GM12892 (cell line): ENCODE measurements at places on chromosomes 13 and 19.

DNA sequence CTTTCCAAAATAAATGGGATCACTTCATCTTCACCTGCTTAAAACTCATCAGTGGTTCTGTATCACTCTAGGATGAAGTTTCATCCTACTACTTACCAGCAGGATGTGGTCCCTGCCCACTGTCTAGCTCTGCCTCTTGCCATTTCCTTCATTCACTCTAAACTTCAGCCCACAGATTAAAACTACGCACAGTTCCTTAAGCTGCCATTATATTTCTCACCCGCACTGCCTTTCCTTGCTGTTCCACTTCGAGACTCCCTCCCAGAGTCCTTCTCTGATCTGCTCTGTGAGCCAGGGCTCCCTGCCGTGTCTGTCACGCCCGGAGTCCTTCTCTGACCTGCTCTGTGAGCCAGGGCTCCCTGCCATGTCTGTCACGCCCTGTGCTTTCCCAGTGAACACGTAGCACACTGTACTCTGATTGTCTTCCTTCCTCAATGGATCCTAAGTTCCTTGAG lies 52.0 kb upstream of the NPAS1 start:
- no peak for DNase-seq

DNA sequence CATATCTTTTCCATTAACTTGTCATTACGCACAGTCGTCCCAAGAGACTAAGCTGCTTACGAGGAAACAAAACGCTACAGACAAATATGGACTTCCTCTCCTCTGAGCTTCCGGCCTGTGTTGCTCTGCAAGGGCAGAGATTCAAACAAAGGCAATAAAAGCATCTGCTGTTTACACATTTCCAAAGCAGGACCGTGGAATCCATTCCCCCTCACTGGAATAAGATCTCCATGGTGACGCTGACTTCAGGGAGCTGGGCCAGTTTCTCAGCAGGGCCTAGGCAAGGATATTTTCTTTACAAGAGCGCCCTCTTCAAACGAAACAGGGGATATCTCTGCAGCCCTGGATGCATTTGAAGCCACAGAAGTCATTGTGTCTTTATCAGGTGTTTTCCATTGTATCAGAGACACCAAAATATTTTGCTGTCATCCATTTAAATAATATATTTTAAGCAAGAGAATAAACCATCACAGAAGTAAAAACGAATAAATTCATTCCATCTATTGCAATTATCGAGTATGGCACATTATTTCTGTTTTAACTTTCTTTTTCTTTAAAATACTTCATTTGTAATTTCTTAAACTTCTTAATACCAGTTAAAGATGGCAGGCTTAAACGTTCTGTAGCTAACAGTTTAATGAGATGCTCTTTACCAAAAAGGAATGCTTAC lies 177.5 kb downstream of the DCLK1 start:
- no peak for DNase-seq

DNA sequence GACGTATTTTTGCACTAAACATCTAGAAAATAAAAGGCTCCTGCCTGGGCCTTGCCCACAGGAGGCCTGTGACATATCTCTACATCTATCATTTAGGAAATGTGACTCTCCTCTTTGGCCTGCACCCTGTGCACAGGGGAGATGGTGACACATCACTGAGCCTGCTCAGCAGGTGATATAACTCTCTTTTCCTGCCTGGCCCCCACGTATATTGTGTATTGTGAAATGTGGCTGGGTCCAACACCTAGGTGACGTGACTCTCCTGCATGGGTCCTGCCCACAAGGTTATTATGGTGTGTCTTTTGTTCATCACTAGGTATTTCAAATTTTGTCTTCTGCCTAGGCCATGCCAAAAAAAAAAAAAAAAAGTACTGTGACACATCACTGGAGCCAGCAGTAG lies 61.4 kb upstream of the ZNF724 start:
- no peak for DNase-seq

GRCh38 chr19:10758978-10759377 lies 41.1 kb downstream of the DNM2 start:
- DNase-seq = no peak

DNA sequence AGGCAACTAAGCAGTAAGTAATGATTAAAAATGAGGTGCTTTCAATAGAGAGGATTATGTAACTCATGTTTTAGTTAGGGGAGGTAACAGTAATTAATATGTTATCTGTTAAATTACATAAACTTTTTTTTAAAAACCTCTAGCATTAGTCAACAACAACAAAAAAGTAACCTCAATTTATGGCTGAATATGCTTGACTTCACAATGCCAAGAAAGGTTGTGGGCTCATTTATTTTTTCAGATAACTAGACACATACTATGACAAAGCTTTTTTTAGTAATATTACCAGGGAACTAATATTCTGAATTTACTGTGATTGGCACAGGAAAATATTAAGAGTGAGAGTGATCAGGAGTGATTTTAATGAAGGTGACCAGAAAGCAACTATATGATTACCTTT lies 54.9 kb downstream of the KCNRG start:
- no peak for DNase-seq

DNA sequence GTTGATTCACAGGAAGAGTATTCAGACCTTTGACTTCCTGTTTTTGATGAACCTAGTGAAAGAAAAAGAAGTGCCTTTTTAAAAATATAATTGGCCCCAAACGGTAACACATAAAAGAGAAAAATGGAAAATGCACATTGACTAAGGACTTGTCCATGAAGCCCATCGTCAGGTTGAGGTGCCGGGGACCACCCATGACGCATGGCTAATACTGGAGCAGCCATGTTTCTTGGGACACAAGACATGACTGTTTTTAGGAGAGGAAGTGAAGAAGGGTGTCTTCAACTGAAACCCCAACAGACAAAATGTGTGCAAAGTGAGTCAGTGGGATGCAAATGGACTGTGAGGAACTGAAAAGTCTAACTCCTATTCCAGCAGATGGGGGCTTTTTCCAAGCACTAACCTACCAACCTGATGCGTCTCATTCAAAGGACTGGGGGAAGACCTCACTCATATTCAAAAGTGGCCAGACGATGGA lies 459.4 kb downstream of the FOXO1 start:
- DNase-seq = peak; percentile 17

GRCh38 chr13:98824376-98825160 lies 72.1 kb upstream of the SLC15A1 start:
- DNase-seq = no peak

DNA sequence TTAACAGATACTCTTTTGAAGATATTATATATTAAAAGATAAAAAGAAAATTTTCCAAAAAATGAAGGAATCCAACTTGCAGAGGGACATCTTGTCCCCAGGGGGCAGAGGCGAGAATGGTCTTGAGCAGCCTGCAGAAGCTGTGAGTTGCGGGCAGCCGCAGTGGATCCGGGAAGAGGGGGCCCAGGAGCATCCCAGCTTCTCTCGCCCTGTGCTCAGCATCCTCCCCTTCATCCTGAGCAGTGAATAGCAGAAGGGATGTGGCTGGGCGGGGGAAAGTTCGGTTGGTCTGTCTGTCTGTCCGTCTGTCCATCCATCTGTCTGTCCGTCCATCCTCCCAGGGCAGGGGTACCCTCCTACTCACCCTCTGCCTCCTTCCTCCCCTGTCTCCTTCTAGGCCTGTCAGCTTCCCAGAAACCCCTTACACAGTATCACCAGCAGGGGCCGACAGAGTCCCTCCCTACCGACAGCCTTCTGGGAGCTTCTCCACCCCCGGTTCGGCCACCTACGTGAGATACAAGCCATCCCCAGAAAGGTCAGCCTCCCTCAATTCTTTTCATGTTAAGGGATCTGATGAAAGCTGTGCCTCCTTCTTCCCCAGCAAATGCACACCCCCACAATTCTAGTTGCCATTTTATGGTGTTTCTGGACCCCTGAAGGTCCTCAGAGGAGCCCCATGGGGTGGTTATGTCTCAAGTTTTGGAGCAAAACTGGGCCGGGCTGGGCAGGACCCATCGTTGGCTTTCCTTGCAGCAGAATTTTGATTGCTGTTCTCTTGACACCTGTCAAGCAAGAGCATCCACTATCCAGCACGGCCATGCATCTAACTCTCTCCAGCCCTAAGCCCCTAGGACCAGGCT lies 81.6 kb downstream of the DPF1 start:
- peak; percentile 53 for DNase-seq

DNA sequence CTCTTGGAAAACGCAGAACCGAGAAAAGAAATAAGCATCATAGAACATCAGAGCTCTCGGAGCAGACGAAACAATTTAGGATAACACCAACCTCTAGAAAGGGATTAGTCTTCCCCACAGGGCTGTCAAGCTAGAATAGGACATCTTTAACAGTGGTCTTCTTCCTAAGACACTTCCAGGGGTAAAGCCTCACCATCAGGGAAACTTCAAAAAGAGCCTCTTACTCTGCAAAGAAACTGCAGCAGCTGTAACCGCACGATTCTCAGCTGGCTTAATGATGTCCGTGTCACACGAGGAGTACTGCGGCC lies 642 bp downstream of the ZNF571 start:
- no peak for DNase-seq

DNA sequence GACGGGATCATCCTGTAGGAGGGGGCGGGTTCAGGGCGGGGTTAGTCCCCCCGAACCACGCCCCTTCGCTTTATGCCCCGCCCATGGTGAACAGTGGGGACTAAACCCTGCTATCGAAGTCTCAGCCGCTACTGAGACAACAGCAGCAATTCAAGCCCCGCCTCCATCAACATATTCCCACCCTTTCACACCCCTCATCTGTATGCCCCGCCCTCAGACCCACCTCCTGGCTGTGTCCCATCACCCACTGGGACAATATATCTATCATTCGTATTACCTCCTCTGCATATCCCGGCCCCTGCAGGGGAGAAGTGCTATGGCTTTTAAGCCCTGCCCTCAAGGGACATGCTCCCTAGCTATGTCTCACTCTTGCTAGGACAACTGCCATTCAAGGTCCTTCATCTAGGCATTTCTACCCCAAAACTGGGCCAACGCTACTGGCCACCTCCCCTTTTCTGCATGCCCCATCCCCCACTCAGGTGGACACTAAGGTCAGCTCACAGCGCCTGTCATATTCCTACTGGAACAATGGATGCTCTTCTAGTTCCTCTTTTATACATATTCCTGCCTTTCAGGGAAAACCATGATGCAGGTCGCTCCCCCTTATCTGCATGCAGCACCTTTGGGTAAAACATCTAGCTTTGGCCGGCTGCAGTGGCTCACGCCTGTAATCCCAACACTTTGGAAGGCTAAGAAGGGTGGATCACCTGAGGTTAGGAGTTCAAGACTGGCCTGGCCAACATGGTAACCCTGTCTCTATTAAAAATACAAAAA lies 11.9 kb downstream of the LRFN1 start:
- no peak for DNase-seq

DNA sequence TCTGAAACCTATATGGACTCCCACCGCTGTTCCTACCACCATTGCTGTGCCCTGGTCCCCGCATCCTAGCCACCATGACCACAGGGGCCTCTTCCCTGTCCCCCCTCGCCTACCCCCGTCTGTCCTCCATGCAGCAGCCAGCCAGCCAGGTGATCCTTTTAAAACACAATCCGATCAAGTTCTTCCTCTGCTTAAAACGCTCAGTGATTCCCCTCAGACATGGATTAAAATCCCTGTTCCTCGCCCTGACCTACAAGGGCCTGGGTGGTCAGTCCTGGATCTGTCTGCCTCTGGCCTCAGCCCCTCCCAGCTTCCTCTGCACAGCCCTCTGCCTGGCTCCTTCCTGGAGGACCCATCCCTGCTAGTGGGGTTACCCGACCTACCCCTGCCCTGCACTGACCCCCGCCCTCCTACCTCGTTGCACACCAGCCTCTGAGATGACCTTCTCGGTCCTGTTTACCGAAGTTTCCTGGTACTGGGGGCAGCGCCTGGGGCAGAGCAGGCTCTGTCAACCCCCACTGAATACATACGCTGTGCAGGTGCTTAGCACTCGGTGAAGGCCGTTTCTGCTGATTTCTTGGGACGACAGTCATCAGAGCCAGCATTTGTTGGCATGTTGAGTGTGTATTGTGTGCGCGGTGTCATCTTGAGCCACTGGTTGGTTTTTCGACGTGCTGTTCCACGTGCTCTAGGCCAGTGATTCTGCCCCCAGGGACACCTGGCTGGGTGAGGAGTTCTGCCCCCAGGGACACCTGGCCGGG lies 14.7 kb upstream of the LENG8 start:
- no peak for DNase-seq

- no peak for DNase-seq
These were observed 541.0 kb upstream of the KLF12 start for GRCh38 chr13:74675182-74675581.

- peak; percentile 60 for DNase-seq
These were observed 12.1 kb upstream of the GPR4 start for GRCh38 chr19:45613926-45614725.

DNA sequence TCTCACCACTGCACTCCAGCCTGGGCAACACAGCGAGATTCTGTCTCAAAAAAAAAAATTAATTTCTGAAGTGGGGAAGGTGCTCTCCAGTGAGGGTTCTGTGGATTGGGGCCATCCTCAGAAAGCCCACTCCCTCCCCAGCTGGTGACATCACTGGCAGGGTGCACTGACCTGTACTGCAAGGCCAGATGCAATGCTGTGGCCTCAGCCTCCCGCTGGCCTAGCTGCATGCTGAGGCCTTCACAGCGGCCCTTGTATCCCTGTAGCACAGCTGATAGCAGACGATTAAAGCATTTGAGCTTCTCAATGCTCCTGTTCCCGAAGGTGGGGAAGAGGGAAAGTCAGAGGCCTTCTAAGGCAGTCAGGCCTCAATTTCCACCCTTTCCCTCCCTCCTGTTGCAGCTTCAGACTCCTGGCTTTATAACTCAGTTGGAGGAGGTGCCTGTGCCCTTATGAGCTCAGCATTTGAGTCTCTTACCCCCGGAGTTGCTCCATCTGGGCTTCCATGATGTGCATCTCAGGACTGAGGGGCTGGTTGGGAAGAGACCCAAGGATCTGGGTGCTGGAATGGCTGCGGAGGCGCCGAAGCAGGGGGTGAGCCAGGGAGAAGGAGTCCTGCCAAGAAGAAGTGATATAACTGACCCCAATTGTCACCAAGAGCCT lies 5.3 kb downstream of the USHBP1 start:
- no peak for DNase-seq

DNA sequence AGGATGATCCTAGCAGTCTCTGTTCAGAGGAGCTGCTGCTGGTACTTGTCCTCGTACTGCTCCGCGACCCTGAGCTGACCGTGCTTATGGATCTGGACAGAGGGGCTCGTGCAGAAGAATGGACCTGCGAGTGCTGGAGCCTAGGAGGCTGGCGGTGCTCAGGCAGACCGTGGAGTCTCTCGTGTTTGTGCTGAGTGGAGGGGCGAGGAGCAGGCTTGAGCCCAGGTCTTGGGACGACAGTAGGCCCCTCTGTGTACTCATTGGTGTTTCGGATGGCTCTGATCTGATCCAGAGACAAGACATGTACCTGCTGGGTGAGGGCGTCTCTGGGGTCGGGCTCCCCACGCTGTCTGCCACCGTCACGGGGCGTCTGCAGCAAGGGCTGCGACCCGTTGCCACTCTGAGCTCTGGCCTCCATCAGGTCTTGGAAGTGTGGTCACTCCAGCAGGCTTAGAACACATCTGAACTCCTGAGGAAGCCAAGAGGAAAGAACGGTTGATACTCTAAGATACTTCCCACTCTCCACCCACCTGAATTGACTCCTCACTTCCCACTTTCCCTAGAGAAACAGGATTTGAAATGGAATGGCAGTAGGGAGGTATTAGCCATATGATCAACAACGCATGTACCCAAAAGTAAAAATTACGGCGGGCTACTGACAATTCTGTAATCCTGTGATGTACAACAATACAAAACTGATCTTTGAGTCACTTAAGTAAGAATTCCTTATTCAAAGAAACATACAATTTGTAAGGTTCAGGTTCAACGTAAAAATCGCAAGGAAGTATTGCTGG lies 3.4 kb downstream of the SPRY2 start:
- DNase-seq = no peak

- DNase-seq = peak; percentile 91
These were observed 5.1 kb upstream of the KRTDAP start for GRCh38 chr19:35495107-35496064.

GRCh38 chr13:98598043-98598442 lies 21.1 kb upstream of the STK24 start:
- DNase-seq = no peak

GRCh38 chr19:35120898-35121297 lies 5.3 kb downstream of the FXYD3 start:
- DNase-seq = no peak
